ENCODE measurements at places on chromosomes 3 and 15.

- no peak for DNase-seq
Observed at GRCh38 chr3:158221426-158221825, 111.5 kb downstream of the RSRC1 start.

GRCh38 chr15:101378171-101378755 lies 83.2 kb upstream of the SNRPA1 start:
- no peak for DNase-seq

- DNase-seq = no peak
Observed at GRCh38 chr3:22371607-22372291, 620.7 kb upstream of the ZNF385D start.

DNA sequence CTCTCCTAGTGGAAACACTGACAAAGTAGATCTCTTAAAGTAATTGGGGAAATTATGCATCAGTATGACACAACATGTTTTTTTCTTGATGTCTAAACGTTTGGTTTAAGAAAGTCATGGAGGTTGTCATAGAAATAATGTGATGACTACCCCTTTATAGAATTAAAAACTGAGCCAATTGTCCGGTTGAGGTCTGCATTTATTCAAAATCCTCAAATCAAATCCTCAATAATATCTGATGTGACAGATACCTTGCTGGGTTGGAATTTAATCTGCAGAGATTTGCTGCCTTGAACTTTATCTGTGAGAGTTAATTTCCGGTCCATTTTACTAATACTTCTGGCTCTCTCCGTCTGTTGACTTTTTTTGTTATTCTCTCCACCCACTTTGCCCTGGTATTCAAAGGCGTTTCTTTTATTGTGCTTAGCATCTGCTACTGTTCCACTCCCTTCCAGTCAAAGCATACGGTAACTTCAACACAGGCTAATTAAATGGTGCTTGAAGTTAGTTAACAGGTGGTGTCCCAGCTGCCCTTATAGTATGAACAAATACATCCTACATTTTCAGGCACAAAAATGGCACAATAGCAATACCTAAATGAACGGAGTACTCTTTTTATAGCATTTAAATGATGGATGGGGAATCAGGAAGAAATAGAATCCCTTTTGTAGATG lies 628.3 kb downstream of the ROBO1 start:
- no peak for DNase-seq

All from activated T-helper 1 cell treated with anti-CD3 and anti-CD28 coated beads, Interleukin-2, amount 50 U/mL, for 16 hours (primary cell).